ENCODE measurements at places on chromosomes 7 and 10.

- DNase-seq = no peak
Measured at GRCh38 chr7:18639711-18640110, 144.2 kb downstream of the HDAC9 start.

DNA sequence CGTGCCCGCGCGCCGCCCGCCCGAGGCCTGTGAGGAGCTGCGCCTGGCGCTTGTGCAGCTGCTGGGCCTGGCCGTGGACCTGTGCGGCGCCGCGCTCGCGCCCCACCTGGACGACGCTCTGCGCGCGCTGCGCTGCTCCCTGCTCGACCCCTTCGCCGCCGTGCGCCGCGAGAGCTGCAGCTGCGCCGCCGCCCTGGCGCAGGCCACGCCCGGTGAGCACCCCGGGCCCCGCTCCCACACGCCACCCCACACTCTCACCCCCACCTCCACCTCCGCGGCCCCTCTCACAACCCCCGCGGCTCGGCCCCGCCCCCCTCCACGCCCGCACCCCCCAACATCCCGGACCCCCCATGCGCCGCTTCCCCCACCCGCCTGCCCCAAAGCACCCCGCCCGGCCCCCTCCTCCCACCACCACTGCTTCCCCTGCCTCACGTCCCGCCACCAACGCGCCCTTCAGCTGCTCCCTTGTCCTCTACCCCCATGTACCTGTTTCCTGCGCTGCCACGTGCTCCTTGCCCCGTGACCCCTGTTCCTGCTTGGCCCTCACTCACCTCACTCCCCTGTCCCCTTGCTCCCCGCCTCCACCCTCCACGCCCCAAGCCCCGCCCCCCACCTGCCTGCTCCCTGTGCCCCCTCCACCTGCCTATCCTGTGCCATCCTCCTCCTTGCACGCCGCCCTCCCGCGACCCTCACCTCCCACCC, at the start of gene PRKAR1B:
TSS of gene PRKAR1B (minus strand) at position 178 of the 702 bp plus-strand sequence. CDS start 15,776 bp downstream, outside the sequence.
- DNase-seq = peak; percentile 60

- DNase-seq = peak; percentile 90
Measured at GRCh38 chr7:39414224-39415035, 151.8 kb upstream of the YAE1 start.

- DNase-seq = no peak
Measured at GRCh38 chr7:113209449-113210203, 91.3 kb upstream of the SMIM30 start.

DNA sequence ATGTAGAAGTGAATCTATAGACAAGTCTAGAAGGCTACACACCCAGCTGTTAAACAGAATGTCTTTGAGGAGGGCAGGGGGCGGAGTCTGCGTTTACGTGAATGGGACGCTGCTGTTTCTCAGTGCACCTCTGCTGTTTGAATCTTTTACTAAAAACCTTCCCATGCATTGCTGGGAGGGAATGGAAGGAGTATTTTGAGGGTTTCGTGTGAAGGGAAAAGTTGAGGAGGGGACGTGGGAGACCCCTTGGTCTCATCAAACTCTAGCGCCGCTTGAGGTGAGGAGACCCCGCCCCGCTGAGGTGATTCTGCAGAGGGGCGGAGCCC, 492 bp upstream of the VCL start:
- no peak for DNase-seq

GRCh38 chr7:48420206-48420605, 248.9 kb downstream of the ABCA13 start:
- DNase-seq = no peak

DNA sequence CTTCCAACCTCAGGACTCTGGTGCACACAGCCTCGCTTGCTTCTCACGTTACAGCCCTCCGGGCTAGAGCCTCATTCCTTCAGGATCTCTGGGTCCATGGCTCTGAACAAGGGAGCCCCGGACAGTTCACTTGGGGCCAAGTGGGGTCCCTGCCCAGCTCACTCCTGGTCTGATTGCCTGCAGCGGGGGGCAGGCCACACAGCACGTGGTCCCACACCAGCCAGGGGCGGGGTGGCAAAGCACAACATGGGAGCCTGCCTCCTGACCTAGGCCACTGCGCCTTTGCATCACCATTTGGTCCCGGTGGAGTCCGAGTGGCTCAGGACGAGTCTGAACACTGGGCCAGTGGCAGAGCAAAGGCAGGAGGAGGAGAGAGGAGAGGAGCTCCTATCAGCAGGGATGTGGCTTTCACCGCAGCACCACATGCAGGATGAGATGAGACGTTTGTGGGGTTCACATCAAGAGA, 13.4 kb upstream of the CRYGN start:
- DNase-seq = no peak

DNA sequence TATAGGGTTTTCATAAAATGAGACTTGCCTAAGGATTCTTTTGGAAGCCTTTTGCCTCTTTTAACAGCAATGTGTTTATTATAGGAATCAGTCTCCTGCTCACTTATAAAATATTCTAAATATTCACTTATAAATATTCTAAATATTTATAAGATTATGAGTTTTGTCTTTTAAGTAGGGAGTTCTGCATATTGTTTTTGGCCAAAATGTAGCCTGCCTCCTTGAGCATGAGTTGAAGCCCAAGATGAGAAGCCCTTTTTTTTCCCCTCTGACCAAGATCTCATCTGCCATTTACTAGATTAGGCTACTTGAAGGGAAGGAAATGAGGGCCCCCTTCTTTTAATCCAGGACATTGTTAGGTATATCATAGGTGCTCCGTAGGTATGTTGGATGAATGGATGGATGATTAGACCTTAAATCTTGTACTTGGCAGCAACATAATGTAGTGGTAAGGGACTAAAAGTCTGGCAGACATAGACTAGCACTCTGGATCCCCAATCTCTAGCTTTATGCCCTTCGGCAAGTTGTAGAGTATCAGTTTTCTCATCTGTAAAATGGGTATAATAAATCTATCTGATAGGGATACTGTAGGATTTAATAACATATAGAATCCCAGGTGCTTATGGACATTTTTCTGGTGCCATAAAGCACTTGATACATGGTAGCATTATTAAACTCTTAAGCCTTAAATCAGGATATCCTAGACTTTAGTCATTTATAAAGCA, 59.1 kb downstream of the ARID5B start:
- no peak for DNase-seq

DNA sequence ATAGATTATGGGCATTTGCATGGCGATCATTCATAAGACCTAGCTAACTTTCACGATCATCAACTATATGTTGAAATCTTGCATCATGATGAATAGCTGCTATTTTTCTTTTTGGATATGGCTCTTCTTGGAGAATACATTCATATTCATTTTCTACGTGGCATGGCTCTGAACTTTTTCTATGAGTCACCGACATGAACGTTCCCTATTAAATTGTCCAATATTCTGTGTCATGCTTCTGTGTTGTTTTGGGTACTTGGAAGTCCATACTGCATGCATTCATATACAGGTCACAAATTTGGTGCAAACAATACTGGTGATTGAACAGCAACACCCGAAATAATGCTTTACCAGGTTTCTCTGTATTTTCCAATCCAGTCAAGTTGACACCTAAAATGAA, 37.9 kb upstream of the ANKRD1 start:
- no peak for DNase-seq

- no peak for DNase-seq
Measured at GRCh38 chr7:70416347-70416985, 715.5 kb upstream of the GALNT17 start.

DNA sequence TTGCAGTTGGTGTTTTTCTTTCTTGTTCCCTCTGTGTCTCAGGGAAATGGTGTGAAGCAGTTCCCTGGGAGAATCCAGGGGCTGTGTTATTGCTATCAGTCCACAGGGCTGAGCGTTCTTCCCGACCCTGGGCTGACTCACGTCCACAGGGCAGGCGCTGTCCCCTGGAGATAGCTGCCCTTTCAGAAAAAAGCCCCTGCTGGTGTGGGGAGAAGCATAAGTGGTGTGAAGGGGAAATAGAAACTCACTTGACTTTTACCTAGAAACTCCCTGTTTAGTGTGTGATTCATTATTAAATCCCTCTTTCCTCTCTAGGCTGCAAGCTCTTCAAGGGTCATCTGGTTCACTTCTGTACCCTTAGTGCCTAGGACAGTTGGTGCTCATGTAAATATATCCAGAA, 63.3 kb upstream of the SMNDC1 start:
- DNase-seq = no peak

- DNase-seq = no peak
Measured at GRCh38 chr10:86773498-86773897, 17.1 kb downstream of the BMPR1A start.

GRCh38 chr7:144032516-144032915, 16.2 kb upstream of the OR2A5 start:
- DNase-seq = no peak

- DNase-seq = no peak
Measured at GRCh38 chr10:32180390-32181280, 124.4 kb upstream of the KIF5B start.

GRCh38 chr7:134009314-134010110, 117.6 kb upstream of the LRGUK start:
- no peak for DNase-seq

GRCh38 chr10:3579845-3580244, 205.2 kb downstream of the KLF6 start:
- no peak for DNase-seq

GRCh38 chr10:133523631-133524203, 3.4 kb upstream of the CYP2E1 start:
- DNase-seq = no peak

GRCh38 chr7:98038321-98038720, 48.3 kb upstream of the OCM2 start:
- no peak for DNase-seq

DNA sequence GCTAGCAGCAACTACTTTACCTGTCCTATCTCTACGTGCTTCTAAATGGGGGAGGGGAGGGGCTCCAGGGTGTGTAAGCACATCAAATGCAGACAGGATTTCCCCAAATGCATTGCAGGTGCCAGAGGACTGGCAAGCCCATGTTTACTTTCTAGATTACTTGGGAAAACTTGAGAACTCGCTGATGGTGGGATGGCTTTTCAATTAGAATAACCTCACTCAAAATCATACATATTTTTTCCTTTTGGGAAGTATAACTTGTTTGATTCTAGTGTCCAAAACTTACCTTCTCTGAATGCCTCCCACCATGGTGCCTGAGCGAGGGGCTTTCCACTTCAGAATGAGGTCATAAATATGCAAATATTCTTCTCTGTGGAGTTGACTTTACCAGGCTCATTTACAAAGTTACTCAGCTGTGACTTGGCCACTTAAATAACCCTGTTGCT, 191.3 kb upstream of the RHOBTB1 start:
- DNase-seq = peak; percentile 27

DNA sequence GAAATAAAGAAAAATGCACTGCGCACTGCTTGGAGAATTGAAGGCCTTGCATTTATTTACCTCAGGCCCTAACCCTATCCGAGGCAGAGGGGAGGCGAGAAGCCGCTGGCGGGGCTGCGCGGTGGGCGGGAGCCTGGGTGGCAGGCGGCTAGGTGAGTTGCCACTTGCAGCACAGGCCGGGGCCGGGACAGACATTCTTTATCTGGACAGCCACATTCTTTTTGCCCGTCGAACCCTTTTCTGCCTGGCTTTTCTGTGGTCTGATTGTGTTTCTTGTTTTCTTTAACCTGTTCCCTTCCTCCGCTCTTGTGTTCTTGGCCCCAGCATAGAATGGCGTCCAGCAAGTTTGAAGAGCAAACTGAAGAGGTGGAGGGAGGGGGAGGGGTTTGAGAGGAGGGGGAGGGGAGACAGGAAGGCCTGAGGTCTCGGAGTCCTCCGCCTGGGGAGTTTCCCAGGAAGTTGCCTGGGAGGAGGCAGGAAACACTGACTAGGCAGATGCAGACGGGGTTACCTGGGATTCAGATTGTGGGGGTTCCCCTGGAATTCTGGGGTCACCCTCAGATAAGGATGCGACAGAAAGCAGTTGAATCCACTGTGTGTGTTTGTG, 5.1 kb downstream of the SHH start:
- no peak for DNase-seq

GRCh38 chr10:90969947-90970673, 49.2 kb upstream of the ANKRD1 start:
- DNase-seq = no peak

- no peak for DNase-seq
Measured at GRCh38 chr10:78507510-78508160, 474.0 kb downstream of the RPS24 start.

DNA sequence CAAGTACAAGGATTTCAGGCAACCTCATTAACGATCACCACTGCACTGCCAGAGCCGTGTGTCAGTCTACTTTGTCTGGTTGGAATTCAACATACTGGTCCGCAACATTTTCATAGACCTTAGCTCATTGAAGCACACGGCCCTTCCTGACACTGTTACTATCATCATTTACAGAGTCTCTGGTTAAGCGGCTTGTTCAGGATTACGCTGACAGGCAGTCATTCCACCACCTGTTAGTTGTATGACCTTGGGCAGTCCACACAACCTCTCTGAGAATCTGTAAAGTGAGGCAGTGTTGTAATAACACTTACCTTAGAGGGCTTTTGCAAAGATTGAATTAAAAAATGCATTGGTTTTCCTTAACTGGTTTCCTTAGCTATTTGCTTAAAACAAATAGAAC, 112.6 kb downstream of the AOAH start:
- no peak for DNase-seq

- DNase-seq = no peak
Measured at GRCh38 chr10:98832738-98833137, 386.0 kb upstream of the HPS1 start.

DNA sequence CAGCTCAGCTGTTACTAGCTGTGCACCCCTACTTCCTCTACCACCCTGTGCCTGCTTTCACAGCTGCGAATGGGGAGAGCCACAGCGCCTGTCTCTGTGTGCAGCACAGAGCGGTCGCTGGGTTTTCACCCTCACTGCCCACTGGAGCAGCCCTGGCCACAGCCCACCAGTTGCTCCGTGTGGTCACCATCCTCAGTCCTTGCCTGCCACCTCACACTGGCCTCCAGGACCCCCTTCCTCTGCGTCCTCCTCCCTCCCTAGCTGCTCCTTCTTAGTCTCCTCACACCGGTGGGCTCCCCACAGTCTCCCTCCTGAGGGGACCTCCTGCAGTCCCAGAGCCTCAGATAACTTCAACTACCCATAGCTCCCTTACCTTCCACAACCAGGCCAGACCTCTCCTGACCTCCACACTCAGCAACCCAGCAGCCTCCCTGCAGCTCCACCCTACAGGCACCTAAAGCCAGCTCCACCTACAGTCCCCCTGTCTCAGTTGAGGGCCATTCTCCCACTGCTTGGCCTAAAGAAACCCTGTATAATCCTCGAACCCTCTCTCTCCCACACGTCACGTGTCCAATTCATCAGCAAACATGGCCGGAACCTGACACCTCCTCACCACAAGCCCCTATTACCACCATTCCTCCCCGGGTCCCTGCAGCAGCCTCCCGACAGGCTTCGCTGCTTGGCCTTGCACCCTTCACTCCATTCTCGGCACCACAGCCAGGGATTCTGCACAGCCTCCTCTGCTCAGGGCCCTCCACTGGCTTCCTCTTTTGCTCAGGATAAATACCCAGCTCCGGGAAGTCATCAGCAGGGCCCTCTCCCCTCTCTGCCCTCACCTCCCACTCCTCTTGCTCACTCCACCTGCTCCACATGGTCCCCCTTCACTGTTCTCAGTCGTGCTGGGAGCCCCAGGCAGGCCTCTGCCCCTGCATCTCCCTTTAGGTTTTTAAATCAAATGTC, 28.1 kb downstream of the PLAC9 start:
- DNase-seq = no peak

- DNase-seq = peak; percentile 92
Measured at GRCh38 chr10:123997486-123998196, 95.8 kb downstream of the CHST15 start.

GRCh38 chr10:70571636-70572439, 30.7 kb downstream of the PRF1 start:
- no peak for DNase-seq

GRCh38 chr7:157141525-157142060, 2.9 kb downstream of the UBE3C start:
- no peak for DNase-seq
